ENCODE measurements at places on chromosomes 11 and 22.

- peak; percentile 22 for DNase-seq
These were observed 2.5 kb upstream of the SMARCB1 start for GRCh38 chr22:23784215-23784732.

DNA sequence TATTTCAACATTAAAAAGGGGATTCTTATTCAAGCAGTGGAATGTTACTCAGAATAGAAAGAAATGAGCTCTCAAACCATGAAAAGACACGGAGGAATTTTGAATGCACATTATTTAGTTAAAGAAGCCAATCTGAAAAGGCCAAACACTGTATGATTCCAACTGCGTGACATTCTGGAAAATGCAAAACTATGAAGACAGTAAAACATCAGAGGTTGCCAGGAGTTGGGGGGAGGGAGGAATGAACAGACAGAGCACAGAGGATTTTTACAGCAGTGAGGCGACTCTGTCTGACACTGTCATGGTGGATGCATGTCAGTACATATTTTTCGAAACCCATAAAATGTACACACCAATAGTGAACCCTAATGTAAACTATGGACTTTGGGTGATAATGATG is 22.9 kb upstream of the THY1 start:
- DNase-seq = peak; percentile 78

GRCh38 chr11:128552783-128553661 is 34.3 kb downstream of the ETS1 start:
- DNase-seq = peak; percentile 56

DNA sequence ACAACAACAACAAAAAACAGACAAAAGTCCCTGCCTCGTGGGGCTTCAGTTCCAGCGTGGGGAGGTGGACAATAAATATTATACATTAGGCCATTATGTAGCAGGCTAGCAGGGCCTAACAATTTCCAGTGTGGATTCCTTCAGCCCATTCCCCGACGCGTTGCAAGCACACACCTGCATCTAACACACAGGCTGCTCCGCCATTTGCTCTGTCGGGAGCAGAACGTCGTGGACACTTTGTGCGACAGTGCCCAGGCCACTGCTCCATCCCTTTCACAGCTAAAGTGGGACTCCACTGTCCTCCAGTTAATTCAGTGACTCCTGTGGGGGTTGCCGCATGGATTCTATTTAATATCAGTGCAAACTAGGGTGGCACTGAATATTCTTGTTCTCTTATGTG is 10.9 kb upstream of the FGF3 start:
- no peak for DNase-seq

GRCh38 chr11:73404048-73404447 is 27.8 kb downstream of the RELT start:
- peak; percentile 56 for DNase-seq

DNA sequence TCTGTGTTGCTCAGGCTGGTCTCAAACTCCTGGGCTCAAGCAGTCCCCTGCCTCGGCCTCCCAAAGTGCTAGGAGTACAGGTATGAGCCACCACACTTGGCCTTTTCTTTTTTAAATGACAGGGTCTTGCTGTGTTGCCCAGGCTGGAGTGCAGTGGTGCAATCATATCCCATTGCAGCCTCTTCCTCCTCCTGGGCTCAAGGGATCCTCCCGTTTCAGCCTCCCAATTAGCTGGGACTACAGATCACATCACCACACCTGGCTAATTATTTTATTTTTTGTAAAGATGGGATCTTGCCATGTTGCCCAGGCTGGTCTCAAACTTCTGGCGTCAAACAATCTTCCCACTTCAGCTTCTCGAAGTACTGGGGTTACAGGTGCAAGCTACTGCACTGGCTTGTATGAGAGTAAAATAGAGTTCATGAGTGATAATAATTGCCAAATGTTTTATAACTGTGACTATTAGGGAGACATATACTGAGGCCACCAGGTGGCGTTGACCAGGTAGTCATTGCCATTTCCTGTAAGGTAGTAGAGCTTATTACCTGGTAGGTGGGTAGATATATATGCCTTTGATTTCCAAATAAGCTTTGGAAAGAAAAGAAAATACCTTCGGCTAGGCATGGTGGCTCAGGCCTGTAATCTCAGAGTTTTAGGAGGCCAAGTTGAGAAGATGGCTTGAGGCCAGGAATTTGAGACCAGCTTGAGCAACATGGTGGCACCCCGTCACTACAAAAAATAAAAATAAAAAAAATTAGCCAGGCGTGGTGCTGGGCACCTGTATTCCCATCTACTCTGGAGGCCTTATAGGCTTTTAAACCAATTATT is 5.4 kb downstream of the FDX1 start:
- no peak for DNase-seq

- DNase-seq = no peak
These were observed 11.1 kb upstream of the SLC37A2 start for GRCh38 chr11:125052047-125052446.

GRCh38 chr11:115759622-115760460 is 255.6 kb upstream of the CADM1 start:
- peak; percentile 59 for DNase-seq

- peak; percentile 66 for DNase-seq
These were observed at the start of gene TCN2 for GRCh38 chr22:30606455-30607299. TCN2 (plus strand) TSS chr22:30607174; CDS start chr22:30607332, 158 bp downstream.

DNA sequence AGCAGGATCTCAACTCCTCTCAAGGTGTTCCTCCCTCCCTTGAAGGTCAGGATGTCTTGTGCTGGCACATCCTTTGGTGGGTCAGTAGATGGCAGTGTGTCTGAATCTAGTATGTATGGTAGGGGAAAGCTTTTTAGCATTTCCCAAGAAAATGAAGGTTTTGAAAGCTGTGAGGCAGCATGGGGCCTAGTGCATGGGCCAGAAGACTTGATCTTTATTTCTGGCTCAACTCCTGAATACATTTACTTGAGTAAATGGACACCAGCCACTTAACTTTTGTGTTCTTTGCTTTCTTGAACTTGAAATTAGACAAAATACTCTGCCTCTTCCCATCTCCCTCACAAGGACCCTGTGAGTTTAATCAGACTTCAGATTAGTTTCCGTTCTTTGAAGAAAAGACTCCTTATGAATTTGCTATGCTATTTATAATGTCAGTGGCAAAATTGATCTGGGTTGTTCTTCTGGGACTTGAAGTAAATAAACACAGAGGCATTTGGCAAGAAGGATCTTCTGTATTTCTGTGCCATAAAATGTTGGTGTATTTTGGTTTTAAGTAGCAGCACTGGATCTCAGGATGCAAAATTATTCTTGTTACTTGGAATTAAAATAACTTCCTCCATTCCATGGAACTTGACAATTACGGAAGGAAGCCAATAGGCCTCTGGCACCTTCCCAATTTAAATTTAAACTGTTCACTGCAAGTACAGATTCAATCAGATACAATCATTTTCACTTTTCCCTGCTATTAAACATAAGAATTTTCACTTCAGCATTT is 288.8 kb downstream of the CASP12 start:
- DNase-seq = peak; percentile 56

DNA sequence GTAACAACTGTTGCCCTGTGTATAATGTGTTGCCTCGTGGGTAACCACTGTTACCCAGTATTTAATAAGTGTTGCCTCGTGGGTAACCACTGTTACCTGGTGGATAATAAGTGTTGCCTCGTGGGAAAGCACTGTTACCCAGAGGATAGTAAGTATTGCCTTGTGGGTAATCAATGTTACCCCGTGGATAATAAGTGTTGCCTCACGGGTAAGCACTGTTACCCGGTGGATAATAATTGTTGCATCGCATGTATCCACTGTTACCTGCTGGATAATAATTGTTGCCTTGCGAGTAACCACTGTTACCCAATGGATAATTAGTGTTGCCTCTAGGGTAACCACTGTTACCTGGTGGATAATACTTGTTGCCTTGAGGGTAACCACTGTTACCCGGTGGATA is 17.1 kb upstream of the NXPE4 start:
- no peak for DNase-seq

DNA sequence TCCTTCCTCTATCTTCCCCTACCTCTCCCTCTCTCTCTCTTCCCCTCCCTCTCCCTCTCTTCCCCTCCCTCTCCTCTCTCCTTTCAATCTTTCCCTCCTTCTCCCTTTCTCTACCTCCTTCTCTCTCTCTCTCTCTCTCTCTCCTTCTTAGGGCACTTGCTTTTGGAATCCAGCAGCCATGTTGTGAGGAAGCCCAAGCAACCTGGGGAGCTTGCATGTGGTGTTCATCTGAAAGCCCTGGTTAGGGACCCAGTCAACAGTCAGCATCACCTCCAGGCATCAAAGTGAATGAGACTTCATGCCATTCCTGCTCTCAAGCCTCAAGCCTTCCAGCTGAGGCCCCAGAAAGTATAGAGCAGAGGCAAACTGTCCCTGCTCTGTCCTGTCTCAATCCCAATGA is 65.6 kb upstream of the SHISAL1 start:
- no peak for DNase-seq

GRCh38 chr11:130124096-130124495 is 35.5 kb upstream of the ST14 start:
- DNase-seq = peak; percentile 85

DNA sequence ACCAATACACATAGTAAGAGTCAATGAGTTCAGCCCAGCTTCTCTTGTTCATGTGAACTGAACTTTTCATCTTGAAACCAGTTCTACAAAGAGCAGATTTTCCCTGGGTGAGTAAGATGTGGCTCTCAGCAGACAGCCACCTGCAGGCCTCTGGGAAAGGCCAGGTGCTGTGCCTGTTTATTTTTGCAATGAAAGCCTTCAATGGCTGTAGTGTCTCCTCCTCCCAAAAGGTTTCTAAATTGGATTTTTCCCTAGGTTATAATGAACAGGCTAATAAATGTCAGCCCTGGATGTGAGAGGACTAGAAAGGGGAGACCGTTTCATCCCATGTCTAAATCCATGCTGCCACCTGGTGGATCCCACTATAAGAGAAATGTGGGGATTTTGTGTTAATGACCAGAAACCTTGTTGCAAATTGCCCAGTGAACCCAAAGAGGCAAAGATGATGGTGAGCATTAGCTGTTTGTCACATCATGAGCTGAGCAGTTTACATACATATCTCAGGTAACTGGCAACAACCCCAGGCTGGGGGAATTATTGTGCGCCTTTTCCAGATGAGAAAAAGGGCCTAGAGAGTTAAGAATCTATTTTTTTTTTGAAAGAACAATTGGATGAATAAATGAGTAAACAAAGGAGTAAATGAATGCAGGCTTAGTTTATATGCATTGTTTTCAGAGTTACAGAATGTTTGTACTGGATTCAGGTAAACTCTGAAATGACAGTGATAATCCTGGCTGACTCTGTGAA is 12.7 kb downstream of the C11orf91 start:
- DNase-seq = peak; percentile 78

DNA sequence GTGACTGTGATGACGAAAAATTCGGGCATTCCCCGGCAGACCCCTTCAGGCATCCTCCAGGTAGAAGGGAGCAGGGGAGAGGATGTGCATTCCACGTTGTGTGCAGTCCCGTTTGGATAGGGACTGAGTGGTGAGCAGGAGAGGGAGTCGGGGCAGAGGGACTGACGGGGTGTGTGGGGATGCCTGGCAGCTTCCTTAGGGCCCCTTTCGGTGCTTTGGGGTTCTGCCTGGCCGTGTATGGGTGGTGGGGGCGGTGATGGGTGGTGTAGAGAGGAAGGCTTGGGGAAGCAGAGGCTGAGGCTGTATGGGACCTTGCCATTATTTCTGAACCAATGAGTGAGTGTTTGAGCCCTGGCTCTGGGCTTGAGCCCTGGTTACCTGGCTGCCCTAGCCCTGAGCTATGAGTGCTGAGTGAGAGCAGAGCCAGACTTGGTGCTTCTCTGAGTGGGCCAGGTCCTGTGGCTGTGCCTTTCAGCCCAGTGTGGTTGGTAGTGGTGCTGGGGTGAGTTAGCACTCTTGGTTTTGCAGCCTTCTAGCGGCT is 914 bp downstream of the INPPL1 start:
- no peak for DNase-seq

Data from fibroblast of skin of right biceps (primary cell).